Stimulated activated CD4-positive, alpha-beta T cell treated with anti-CD3 and anti-CD28 coated beads, TNF-alpha, amount 100 ng/mL, for 1 hour (primary cell): ENCODE measurements at places on chromosomes 7 and 10.

GRCh38 chr7:46244757-46245156, 323.7 kb upstream of the IGFBP3 start:
- DNase-seq = no peak

DNA sequence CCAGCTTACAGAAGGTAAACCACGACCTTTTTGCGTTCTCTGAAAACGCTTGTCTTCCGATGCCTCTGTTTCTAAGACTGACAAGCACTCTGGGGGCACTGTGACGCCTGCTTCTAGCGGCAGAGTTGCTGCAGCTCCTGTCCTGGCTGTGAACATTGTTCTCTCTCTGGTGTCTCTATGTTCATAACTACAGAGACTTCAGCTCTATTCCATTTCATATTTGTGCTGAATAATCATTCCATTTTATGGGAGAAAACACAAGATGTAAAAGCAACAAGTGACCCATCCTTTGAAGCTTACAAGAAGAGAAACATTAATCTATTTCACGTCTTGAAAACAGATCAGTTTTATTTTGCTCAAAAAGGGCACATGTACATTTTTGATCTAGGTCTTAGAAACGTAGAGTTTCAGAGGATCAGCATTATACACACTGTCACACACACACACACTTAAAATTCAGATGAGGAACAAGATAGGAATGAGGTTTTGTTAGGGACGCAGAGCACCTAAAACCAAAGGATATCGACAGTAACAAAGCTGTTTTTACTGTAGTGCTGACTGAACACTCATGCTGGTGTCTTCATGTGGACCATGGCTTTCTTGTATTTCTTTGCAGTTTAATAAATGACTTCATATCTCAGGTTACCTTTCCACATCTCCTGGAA, 3.0 kb downstream of the IKZF1 start:
- no peak for DNase-seq

DNA sequence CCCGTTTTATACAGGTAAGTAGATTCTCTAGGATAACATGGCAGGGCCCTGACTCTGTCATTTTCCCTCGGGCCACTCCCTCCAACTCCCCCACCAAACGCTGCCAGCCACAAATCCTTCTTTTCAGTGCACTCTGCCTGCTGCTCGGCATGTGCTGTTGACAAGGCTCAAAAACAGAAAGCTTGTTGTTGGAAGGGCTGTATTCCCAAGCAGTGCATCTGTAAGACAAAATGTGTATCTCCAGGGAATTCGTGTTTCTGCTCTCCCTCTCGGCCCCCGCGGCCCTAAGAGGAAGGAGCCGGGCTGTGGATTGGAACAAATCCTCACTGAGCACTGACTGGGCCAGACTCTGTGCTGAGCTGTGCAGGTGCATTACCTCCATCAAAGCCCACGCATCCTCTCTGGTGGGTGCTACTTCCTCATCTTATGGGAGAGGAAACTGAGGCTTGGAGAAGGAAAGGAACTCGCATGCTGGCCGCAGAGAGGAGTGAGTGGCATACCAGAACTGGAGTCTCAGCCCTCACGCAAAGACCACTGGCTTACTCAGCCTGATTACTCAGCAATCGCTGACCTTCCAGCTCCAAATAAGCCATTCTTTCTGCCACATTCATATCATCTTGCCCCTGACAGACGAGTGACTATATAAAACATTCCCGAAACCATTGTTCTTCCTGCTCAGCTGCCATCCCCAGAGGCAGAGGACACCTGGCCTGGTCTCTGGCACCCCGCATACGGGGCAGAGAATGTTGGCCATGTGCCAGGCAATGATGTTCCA, 33.5 kb upstream of the ENO4 start:
- no peak for DNase-seq

GRCh38 chr10:3346851-3347250, 174.3 kb upstream of the PITRM1 start:
- DNase-seq = no peak

GRCh38 chr10:24207341-24207740, 1.6 kb upstream of the KIAA1217 start:
- no peak for DNase-seq

DNA sequence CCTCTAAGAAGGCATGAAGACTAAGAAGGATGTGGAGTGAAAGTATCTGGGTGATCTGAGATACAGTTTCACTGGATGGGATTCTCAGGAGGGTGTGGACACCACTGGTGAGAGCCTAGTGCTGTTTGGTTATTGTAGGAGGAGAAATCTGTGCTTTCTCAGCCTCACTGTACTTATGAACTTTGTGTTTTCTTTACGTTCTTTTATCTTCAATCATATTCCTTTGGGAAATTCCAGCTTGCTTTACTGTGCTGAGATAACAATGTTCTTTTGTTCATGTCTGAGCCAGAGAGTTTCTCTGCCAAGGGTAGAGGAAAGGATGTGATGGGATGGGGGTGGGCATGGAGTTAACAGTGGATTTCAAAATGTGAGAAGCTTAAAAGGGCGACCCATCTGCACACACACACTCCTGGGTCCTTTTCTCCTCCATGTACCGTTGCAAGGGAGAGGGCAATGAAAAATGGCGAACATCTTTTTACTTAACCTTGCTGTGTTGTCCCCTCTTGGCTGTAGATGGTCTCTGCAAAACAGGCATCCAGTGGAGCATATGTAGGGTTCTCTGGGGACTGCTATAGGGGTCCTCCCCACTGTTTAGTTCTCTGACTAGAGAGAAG, 25.0 kb upstream of the TAX1BP1 start:
- no peak for DNase-seq

DNA sequence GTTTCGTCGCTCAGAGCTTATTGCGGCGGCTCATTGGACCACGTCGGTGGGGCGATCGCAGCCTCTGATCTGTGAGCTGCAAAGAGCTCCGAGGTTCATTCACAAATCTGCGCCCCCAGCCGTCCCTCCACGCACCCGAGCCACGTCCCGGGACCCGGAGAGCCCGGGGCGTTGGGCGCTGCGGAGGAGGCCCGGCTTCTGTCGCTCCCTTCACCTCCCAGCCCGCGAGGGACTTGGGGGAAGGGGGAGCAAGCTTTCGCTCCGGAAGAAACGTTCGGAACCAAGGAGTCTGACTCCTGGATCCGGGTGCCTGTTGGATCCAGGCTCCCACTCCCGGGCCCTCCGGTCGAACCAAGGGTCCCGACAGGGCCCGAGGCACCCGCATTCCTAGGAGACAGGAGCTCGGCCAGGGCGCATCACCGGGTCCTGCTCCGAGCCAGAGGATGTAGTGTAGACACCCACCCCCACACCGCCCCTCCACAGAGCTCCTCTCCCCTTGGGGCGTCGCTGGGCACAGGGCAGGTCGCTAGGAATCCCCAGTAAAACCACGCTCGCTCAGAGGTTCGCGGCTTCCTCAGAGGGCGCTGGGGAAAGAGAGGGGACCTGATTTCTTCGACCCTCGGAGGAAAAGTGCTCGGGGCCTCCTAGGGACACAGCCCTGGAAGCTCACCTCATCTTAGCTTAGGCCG, 7.9 kb upstream of the EN2 start:
- no peak for DNase-seq

- no peak for DNase-seq
Observed at GRCh38 chr7:767580-767940, 40.5 kb upstream of the PRKAR1B start.

DNA sequence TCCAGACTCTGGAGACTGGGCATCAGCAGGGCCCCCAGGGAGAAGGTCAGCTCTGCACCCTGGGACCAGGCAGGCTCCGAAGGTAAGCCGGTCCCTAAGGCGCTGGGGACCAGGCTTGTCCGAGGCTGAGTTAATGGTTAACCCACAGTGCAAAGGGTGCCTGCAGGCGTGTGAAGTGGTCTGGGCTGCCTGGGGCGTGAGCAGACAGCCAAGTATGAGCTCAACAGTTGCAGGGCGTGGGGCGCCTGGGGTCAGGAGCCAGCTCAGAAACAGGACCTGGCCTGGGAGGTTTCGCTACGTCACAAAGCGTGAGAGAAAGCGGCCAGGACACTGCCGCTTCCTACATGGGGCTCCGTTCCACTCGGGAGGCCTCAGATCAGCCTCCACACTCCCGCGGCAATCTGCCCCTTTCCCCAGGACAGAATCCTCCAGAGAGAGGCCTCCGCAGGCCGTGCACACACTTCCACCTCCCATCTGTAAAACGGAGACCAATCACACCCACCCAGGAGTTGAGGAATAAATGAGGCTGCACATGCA, 16.0 kb downstream of the PDGFA start:
- DNase-seq = no peak

GRCh38 chr7:138565451-138566114, 105.5 kb downstream of the TRIM24 start:
- DNase-seq = no peak

DNA sequence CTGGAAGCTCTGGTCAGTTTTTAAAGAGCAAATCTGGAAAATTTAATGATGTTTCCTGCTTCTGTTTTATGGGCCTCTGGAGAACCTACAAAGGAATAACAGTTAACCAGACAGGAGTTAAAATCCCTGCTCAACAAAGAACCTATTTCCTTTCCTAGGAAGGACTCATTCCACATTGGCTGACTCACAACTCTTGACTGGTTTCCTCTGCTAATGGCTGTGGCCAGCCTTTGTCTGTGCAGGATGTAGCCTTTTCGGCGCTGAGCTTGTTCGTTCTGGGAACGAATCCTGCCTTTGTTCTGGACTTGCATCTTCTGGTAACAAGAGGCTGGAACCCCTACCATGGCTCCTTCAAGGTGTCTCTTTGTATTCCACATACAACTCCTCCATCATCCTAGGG, 112.8 kb upstream of the PDCD4 start:
- no peak for DNase-seq

DNA sequence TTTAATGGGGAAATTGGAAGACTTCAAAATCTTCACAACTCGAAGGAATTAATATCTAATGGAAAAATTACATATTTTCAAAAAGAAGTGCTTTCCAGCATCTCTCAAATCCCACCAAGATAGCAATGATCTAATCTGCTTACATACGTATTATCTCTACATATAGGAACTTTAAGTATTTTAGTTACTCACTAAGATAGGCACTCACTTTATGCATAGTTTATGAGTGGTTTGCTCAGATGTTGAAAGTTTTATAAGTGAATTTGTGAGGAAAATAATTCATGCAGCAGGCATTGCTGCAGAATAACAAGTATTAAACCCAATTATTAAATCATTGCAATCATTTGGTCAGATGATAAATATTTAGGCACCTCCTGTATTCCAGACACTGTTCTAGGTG, 2.3 kb upstream of the CYTH3 start:
- DNase-seq = no peak

DNA sequence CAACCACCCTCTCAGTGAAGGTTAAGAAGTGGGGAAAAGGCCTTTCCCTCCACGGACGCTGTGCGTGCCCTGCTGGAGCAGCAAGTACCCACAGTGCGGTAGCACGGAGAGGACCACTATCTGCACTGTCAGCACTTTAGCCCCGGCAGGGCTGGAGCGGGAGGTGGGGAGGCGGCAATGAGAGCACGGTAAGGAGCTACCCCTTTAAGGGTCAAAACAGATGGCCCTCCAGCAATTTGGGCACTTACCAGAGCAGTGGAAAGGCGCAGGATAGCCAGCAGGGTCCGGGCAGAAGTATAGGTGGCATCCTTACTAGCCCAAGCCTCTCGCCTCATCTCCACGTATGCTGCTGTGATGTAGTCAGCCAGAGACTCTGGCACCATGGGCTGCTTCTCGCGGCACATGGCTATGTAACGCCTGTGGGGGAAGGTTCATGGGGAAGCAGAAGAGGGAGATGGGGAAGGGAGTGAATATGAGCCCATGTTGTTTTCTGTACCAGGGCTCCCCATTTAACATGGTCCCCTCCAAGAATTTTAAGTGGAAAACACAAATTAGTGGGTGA, 5.2 kb downstream of the COPS6 start:
- no peak for DNase-seq

- no peak for DNase-seq
Observed at GRCh38 chr7:43631559-43631958, 48.7 kb downstream of the STK17A start.

DNA sequence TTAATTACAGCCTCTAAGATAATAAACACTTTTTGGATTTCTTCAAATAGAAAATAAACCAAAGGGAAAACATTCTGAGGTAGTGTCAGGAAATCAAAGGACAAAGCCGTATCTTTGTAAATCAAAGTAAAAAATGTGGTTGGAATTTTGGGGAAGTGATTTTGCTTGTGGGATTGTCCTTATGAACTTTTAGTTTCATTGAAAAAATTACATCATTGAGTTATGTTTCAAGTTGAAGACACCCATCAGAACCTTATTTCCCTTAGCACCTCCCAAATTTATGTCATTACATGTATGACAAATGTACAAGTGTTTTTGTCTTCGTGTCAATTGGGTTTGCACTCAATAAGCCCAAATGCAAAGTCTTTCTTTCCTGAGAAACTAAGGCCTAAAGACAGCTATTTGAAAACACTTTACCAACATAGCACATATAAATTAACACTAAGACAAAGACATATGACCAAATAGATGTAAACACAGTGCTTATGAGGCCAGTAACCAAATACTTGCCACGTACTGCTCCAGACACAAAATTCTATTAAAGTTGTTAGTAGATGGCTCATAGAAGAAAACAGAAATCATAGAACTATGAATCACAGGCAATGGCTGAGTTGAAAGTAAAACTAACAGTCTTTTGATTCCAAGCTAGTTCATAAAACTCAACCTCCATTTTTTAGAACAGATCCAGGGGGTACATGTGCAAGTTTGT, 26.9 kb upstream of the LAMB4 start:
- DNase-seq = no peak

DNA sequence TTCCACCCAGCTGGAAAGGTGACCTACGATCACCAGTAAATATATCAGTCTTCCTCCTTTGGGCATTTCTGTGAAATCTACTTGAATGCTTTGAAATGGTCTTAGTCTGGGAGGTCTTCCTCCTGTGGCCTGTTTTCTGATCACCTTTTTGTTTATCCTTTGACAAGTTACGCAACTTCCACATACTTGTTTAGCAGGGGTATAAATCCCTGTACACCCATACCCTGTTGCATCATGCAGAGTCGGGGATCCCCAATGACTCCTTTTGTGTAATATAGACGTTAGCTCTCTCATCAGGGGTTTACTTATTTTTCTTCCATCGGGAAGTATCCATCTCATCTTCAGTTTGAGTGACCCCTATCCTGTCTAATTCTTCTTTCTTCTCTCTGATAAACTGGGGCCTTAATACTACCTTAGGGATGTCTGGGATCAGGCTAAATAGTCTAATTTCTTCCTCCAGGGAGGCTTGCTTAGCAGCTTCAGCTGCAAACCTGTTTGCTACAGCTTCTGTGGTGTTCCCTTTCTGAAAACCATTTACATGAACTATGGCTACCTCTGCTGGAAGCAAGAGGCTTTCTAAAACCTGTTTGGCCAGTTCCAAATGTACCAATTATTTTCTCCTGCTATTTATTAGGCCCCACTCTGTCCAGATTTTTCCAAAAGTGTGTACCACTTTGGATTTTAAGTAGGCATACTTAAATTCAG, 25.8 kb downstream of the MAPK8 start:
- DNase-seq = no peak

- no peak for DNase-seq
Observed at GRCh38 chr10:58826694-58827093, 314.0 kb downstream of the BICC1 start.

DNA sequence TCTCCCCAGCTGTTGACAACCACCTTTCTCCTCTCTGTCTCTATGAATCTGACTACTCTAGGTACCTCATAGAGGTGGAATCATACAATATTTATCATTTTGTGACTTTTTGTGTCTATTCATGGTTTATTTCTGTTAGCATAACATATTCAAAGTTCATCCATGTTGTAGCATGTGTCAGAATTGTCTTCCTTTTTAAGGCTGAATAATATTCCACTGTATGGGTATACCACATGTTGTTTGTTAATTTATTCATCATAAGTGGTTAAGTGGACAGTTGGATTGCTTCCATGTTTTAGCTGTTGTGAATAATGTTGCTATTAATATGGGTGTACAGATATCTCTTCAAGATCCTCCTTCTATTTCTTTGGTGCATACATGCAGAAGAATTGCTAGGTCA, 69.9 kb upstream of the COMTD1 start:
- no peak for DNase-seq
